ENCODE measurements at places on chromosomes 3 and 15. TPM values are rescaled to one million over a fixed set of nuclear protein-coding genes. Genes with fewer than 3 reads are reported as not detected.
A peak's percentile ranks its signal among the peaks of the same experiment; 100 is the strongest.

GRCh38 chr3:85298032-85298431 is 339.2 kb downstream of the CADM2 start:
- no peak for DNase-seq

Gene LRIG1
- 1.8 TPM for polyA plus RNA-seq

Gene AMT
- 0.70 TPM for polyA plus RNA-seq

- DNase-seq: no peak
Observed at GRCh38 chr3:122920986-122921385, 106.6 kb downstream of the SEMA5B start.

DNA sequence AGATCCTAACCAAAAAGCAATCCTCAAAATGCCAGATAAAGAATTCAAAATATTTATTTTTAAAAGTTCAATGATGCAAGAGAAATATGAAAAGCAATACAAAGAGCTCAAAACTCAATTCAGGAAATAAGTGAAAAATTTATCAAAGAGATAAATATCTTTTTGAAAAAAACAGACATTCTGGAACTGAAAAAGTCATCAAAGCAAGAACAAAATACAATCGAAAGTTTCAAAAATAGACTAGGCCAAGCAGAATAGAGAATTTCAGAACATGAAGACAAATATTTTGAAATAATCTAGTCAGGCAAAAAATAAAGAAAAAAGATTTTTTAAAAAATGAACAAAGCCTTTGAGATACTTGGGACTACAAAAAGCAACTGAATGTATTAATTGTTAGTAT is 83.4 kb upstream of the STT3B start:
- DNase-seq: no peak

- no peak for DNase-seq
Observed at GRCh38 chr3:169813757-169814517, 1.2 kb upstream of the LRRC34 start.

GRCh38 chr3:95718168-95718567 is 1096.2 kb upstream of the EPHA6 start:
- DNase-seq: no peak

GRCh38 chr3:85922374-85922773 is 963.6 kb downstream of the CADM2 start:
- no peak for DNase-seq

GRCh38 chr3:69142090-69142489 is 19.7 kb upstream of the LMOD3 start:
- DNase-seq: no peak

DNA sequence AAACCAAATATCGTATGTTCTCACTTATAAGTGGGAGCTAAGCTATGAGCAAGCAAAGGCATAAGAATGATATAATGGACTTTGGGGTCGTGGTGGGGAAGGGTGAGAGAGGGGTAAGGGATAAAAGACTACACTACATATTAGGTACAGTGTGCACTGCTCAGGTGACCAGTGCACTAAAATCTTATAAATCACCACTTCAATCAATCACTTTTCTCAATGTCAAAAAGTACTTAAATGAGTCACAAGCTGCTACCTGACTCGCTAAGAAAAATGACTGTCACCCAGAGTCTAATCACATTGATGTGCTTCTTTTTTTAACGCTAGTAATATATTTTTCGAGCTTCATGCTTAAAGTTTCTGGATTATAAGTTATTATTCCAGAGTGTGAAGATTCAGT is 95.5 kb downstream of the CBLB start:
- DNase-seq: no peak

- peak; percentile 15 for DNase-seq
Observed at GRCh38 chr3:127710155-127710941, 37.6 kb downstream of the ABTB1 start.

Gene PP2D1
- polyA plus RNA-seq: not detected

DNA sequence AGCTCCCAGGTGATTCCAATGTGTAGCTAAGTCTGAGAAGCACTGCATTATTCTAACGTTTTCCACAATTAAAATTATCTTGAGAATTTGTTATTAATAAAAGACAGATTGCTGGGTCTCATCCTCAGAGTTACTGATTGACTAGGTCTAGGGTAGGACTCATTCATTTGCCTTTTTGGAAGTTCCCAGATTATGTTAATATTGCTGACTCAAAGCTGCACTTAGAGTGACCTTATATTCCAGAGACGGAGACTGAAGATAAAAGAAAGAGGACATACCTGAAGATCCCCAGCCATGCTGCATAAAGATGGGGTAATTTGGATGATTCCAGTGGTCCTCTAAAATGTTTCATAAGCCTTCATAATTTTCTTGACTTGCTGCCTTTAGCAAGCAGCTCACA is 81.8 kb downstream of the PLSCR2 start:
- DNase-seq: no peak

GRCh38 chr15:69852482-69852881 is 245.2 kb downstream of the TLE3 start:
- DNase-seq: no peak

Gene GOLGA8S
- 0.70 TPM for polyA plus RNA-seq

DNA sequence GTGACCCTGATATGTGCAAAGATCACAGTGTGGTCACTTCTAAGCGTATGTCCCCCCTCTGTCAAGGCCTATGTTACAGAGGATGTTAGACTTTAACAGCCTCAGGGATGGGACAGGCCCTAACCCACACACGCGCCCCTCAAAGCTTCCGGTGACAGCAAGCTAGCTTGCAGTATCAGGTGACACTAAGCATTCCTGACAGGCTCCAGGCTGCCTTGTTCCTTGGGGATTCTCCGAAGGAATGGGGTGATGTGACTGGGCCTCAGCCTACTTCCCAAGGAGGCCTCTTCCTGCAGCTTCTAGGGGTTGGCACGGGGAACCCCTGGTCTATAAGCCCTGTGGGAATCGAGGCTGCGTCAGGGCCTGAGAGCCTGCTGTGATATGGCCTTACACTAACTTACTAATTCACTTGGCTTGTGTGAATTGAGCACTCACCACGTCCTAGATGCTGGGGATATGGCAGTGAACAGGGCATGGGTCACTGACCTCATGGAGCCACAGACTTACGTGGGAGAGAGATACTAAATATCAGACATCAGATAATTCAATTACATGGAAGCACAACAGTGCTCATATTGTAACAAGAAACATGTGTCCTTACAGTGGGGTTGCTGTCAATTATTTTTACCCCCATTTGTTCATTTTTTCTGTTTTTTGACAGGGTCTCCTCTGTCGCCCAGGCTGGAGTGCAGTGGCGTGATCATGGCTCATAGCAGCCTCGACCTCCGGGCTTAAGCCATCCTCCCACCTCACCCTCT is 11.4 kb upstream of the SPTBN5 start:
- no peak for DNase-seq

GRCh38 chr15:63628123-63628822 is 31.1 kb downstream of the FBXL22 start:
- DNase-seq: no peak

Gene CYP1A2
- not detected for polyA plus RNA-seq

- no peak for DNase-seq
Observed at GRCh38 chr3:196222876-196223595, 6.7 kb downstream of the SLC51A start.

GRCh38 chr3:52480768-52481715 is 14.1 kb upstream of the STAB1 start:
- no peak for DNase-seq

Gene SLC28A2
- not detected for polyA plus RNA-seq

DNA sequence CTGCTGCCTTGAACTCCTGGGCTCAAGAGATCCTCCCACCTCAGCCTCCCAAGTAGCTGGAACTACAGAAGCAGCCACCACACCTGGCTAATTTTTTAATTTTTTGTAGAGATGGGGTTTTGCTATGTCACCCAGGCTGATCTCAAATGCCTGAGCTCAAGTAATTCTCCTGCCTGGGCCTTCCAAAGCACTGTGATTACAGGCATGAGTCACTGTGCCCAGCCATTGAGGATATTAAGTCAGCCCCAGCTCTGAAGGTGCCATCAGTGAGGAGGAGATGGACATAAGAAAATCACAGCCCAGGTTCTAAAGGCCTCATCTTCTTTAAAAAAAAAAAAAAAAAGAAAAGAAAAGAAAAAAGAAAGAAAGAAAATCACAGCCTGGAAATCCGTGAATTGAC is 26.6 kb upstream of the PSTPIP1 start:
- DNase-seq: no peak

DNA sequence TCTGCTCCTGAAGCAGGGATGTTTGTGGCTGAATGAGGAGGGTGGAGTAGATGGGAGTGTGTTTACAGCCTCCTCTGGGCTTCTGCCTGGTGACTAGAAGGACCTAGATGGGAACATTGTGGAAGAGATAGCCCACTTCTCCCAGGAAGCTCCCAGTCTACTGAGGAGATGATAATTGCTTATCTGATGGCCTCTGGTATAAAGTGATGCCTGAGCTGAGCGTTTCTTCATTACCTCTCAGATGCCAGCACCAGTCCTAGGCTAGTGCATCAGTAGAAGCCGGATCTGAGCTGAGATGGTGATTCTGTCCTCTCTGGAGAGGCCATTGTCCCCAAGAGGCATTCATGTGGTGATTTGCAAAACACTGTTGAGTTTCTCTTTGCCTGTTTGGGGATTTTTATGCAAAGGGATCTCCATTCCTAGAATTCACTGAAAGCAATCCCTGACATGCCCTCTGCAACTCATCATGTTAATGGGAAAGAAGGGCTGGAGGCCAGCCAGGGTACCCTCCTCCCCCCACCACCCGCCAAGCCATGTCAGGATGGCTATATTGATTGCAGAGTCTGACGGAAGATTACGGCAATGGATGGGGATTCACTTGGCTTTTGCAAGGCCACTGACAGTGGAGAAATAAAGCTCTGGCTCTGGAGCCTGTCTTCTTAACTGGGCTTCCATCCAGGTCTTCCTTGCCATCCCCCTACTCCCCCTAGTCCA is 166.4 kb upstream of the ROPN1 start:
- no peak for DNase-seq

DNA sequence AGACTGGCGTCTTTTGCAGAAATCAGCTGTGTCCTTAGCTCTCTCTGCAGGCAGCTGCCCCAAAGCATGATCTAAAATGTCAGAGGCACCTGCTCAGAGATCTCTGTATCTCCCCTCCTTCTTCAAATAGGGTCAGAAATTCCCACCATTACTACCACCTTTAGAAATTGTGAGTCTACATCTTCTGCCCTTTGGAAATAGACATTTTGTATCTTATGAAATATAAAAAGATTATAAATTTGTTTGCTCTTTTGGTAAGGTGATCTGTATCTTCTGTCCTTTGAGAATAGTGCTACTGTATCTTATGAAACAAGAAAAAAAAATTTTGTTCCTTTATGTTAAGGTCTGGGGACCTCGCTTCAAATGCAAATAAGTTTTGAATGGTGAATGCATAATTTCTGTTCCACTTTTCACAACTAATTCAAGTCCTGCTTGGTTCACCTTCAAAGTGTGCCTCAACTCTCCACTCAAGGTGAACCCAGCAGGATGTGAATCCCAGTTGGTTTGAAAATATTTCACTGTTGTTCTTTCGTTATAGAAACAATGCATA is 28.3 kb upstream of the GPD1L start:
- DNase-seq: no peak

Gene DNAH12
- polyA plus RNA-seq: 0.05 TPM

DNA sequence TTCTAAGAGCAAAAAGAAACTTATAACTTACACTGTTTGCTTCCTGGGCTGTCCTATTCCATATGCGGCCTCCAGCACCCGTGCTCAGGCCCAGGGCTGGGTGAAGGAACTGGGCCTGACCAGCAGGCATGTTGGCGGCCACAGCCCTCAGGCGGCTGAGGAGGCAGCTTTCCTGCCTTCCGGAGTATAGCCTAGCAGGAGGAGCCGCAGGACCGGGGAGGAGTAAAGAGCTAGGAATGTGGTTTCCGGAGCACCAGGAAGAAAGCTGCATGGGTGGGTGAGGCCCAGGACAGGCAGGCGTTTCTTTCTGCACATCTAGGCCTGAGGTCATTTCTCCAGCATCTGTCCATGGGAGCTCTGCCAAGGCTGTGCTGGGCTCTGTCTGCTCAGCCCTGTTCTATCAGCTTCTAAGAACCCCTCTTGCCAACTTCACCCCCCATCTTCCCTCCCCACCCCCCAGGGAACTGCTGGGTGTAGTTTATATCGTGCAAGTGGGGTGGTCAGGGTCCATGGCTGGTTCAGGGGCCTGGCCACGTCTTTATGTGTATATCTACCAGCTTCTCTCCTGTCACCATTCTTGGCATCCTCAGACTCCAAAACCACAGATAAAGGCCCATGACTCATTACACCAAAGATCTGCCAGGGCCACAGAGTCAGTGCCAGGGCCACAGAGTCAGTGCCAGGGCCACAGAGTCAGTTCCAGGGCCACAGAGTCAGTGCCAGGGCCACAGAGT is 7.8 kb upstream of the KIF7 start:
- no peak for DNase-seq

Gene CSPG4
- 0.06 TPM for polyA plus RNA-seq

DNA sequence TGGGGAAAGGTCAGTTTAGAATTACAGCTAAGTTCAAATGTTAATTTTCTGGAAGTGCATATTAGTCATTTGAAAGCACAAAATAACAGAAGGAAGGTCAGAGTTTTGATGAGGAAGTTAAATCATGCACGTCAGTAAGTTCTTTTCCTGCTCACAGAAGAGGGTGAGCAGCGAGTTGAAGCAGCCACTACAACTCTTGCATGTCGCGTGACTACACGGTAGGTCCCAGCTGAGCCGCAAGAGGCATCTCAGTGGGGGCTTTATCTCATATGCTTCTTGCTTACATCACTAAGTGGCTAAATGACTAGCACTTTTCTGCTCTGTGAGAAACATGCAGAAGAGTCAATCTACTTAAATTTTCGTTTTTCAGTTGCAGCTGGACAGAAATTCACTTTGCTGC is 21.3 kb upstream of the SEC62 start:
- DNase-seq: no peak

DNA sequence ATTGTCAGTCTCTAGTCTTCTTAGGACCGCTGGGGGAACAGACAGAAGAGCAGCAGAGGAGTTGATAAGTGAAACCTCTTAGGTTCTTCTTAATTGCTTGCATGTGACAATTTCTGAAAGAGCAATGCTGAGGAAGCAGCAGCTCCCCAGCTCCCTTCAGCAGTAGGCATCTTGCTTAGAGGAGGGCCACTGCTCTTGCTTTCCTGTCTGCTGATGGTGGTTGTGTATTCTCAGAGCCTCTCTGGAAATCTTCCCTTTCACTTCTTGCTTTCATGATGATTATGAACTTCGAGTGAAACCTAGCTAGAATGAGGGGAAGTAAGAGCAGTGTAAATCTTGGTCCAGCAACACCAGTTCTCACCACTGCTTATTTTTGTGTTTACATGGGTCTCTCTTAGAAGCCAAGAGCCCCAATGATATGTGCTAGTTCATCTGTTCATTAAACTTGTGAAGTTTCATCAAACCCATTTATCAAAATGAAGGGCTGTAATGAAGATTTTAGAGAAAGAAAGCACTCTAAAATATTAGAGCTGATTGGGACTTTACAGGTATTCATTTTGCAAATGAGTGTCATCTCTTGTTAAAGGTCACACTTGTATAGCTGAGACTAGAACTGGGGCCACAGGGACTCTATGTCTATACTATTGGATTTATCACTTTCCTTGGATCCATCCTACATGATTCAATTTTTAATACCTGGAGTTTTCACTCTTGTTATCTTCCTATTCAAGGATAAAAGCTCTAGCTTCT is 246.7 kb downstream of the LPP start:
- DNase-seq: no peak

DNA sequence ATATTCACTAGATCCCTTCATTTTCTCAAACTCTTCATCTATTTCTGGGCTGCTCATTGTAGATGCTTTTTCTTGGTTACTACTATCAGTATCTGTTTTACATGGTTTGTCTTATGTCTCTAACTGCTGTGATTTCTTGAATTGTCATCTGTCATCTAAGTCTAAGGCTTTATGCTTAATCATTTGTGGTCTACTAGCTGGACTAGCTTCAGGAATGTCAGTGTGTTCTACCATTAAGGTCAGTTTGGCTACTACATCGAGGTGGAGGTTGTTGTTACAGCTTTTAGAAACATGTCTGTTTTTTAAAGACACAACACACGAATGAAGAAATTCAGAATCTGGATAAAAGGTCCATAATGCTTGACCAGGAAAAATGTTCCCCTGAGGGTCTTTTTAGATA is 82.2 kb downstream of the ABI3BP start:
- DNase-seq: no peak

All from A549 (cell line).